MM.1S (cell line): ENCODE measurements at places on chromosomes 12 and 14.

DNA sequence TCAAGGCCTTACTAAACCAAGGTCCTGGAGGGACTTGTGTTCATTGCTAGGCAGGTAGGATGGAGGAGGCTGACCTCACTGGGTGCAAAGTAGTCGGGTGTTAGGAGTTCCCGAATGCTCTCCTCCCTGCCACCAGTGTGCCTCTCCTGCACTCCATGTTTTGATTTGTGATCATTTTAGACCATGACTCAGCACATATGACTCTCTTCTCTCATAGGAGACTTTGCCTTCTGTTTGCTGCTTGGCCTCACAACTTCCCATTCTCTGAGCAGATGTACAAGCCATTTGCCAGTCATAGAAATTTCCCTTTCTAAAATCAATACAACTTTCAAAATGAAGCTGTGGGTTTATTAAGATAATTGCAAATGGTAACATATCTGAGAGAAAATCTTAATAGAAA is 46.6 kb upstream of the LRIG3 start:
- no peak overlapping the region for H3K4me3 ChIP-seq
- DNase-seq, result no peak
- H3K27ac ChIP-seq, result no peak overlapping the region
- no peaks in the 10 kb centered on the region for H3K36me3 ChIP-seq
- no peaks in the 10 kb centered on the region for H3K27me3 ChIP-seq

DNA sequence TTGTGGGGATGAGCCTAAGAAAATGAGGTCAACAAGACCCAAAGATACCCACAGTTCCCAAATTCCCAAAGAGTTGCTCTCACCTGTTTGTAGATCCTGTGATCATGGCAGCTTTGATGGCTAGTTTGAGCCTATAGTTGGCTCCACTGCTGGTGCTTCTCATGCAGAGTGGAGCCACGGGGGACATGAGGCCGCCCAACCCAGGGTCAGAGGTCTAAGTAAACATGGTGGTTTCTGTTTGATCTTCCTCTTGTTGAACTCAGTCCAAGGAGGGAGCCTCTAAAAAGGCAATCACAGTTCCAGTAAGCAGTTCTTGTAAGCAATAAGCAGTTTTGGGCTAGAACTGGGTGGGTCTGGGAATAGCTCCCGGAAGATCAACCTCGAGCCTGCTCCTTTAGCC is 125.6 kb upstream of the DHRS4 start:
- H3K36me3 ChIP-seq, result no peaks in the 10 kb centered on the region
- no peak overlapping the region for H3K27ac ChIP-seq
- H3K4me1 ChIP-seq, result no peaks in the 10 kb centered on the region
- no peak overlapping the region for H3K4me3 ChIP-seq
- DNase-seq, result no peak
- no peaks in the 10 kb centered on the region for H3K27me3 ChIP-seq

DNA sequence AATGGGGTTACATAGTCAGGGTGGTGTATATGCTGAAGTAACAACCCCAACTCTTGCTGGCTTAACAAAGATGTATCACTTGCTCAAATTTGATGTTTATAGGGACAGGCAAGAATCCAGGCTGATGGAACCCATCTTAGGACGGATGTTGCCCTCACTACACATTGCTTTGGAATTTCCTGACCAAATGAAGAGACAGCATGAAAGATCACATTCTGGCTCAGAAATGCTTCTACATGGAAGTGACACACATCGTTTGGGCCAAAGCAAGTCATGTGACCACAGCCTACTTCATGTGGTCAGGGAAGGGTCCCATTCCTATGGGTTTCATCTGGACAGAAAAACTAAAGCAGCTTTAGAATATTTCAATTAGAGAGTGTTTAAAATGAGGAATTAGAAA is 345.8 kb downstream of the TMEM132D start:
- no peaks in the 10 kb centered on the region for H3K36me3 ChIP-seq
- no peak for DNase-seq
- H3K4me1 ChIP-seq, result 0 out of 2 replicates have a peak, but pooled peaks cover 2% of the 10 kb centered on the region
- no peaks in the 10 kb centered on the region for H3K27me3 ChIP-seq

DNA sequence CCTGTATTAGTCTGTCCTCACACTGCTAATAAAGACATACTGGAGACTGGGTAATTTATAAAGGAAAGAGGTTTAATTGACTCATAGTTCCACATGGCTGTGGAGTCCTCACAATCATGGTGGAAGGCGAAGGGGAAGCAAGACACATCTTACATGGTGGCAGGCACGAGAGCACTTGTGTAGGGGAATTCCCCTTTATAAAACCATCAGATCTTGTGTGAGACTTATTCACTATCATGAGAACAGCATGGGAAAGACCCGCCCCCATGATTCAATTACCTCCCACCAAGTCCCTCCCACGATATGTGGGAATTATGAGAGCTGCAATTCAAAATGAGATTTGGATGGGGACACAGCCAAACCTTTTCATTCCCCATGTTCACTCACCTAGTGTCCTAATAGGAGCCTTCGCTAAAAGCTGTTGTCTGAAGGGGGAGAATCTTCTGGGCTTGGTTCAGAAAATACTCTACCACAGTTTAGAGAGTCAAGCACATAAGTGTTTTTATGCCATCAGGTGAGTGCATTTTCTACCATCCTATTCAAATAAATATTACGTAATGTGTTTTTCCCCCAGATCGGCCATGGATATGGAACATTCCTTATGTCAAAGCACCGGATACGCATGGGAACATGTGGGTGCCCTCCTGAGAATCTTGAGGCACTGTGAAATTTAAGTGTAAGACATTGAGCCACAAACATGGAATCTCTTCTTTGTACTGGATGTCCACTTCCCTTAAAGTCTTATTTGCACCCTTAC is 19.1 kb upstream of the KCNK13 start:
- H3K4me3 ChIP-seq, result no peak overlapping the region
- no peaks in the 10 kb centered on the region for H3K27me3 ChIP-seq
- DNase-seq, result no peak
- H3K4me1 ChIP-seq, result no peaks in the 10 kb centered on the region
- H3K27ac ChIP-seq, result no peak overlapping the region

DNA sequence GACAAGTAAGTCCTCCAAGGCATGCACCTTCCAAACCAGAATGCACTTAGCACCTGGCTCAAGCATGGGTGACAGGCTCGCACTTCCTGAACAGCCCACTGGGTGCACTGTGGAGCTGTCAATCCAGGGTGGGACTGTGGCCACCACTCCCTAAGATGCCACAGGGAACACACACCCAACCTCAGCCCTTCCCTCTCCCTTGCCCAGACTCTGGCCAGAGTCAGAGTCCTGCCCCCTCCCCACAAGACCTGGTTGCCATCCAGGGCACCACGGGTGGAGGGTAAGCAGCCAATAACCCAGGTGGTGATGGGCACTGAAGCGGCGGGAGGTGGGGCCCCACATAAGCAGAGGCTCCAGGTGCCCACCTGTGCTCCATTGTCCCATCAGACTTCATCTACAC is 160.6 kb downstream of the MYRFL start:
- no peak overlapping the region for H3K4me3 ChIP-seq
- peak; percentile 17 for DNase-seq
- H3K27me3 ChIP-seq, result no peaks in the 10 kb centered on the region
- no peaks in the 10 kb centered on the region for H3K36me3 ChIP-seq

GRCh38 chr14:84961637-84962036 is 568.3 kb upstream of the FLRT2 start:
- H3K27me3 ChIP-seq, result no peaks in the 10 kb centered on the region
- no peak overlapping the region for H3K4me3 ChIP-seq
- H3K4me1 ChIP-seq, result no peaks in the 10 kb centered on the region
- H3K27ac ChIP-seq, result no peak overlapping the region
- H3K36me3 ChIP-seq, result no peaks in the 10 kb centered on the region

GRCh38 chr12:124388679-124389137 is 93.8 kb downstream of the RFLNA start:
- H3K4me1 ChIP-seq, result peaks cover 18% of the 10 kb centered on the region
- H3K4me3 ChIP-seq, result peak overlapping the region; percentile 41; the same call in 1 of the 2 replicates
- H3K27ac ChIP-seq, result peak overlapping the region; percentile 55; the same call in 1 of the 2 replicates
- DNase-seq, result peak; percentile 31

DNA sequence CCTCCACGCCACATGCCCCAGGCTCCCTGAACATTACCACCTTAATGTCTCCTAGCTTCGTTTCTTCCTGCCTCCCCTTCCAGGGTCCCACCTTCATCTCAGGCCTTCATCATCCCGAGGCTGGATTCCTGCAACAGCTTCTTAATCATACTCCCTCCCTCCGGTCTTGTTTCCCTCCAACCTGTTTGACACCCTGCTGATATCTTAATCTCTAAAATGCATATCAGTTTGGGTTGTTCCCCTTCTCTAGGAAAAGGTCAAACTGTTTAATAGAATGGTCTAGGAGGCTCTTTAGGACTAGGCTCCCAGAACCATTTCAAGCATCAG is 125.5 kb upstream of the ARHGAP5 start:
- no peaks in the 10 kb centered on the region for H3K36me3 ChIP-seq
- H3K27me3 ChIP-seq, result no peaks in the 10 kb centered on the region
- H3K27ac ChIP-seq, result no peak overlapping the region
- DNase-seq, result no peak
- no peaks in the 10 kb centered on the region for H3K4me1 ChIP-seq

DNA sequence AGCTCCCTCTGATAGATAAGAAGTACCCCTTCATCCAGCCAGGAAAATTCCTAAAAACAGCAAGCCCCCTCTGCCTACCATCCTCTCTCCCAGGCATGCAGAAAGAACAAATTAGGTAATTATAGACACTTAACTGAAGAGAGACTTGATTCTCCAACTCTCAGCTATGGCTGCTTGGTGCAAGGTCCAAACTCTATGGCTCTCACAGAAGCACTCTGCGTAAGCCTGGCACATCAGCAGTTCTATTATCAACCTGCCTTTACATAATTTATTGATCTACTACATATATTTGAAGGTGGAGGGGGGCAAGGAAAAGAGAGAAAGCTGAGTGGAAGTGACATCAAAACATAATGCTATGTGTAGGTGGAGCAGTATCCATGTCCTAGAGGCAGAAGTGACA is 1.1 kb upstream of the MYO1A start:
- H3K4me3 ChIP-seq, result no peak overlapping the region
- no peaks in the 10 kb centered on the region for H3K36me3 ChIP-seq
- H3K4me1 ChIP-seq, result no peaks in the 10 kb centered on the region
- no peak overlapping the region for H3K27ac ChIP-seq
- no peaks in the 10 kb centered on the region for H3K27me3 ChIP-seq

DNA sequence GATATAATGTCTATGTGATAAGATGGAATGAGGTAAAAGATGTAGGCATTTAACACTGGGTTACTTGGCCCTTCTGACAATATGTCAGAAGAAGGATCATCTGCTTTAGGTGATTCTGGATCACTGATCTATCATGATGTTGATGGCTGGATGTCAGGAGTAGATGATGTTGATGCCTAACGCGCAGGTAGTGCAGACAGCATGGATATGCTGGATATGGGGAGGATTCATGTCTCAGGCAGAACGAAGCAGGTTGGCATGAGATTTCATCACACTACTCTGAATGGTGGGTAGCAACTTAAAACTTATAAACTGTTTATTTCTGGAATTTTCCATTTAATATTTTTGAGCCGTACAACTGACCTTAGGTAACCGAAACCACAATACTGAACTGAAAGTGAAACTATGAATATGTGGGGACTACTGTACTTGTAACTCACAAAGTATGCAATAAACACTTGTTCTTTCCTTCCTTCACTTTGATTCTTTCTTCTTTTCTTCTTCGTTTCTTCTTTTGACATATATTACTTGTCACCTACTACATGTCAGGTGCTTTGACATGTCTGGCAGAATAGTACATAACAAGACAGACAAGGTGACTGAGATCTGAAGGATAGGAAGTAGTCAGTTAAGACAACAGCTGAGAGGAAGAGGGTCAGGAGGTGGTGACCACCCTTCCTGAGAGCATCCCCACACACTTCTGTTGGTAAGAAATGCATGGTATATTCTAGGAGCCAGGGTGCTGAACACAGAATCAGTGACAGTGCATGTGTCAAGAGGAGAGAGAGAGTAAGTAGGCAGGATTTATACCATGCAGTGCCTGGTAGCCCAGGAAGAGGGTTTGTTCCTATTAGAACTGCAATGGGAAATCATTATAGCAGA is 238.8 kb downstream of the PPFIA2 start:
- H3K36me3 ChIP-seq, result no peaks in the 10 kb centered on the region
- H3K27ac ChIP-seq, result peak overlapping the region; percentile 29; the same call in 1 of the 2 replicates
- peak; percentile 67 for DNase-seq
- H3K27me3 ChIP-seq, result no peaks in the 10 kb centered on the region
- peaks cover 6% of the 10 kb centered on the region for H3K4me1 ChIP-seq

DNA sequence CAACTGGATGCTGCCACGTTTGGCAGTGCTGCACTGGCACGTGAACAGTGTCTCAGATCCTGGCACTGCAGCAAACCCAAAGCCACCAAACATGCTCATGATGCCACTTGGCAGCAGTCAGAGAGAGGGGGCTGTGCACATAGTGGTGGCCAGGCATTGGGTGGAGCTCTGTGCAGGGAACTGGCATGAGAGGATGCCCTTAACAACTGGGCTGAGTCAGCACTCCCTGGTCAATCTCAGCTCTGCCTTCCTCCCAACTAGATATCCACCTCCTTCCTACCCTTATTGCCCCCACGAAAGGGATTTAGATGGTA is 37.0 kb downstream of the ZFHX2 start:
- no peaks in the 10 kb centered on the region for H3K27me3 ChIP-seq
- no peak for DNase-seq
- no peaks in the 10 kb centered on the region for H3K36me3 ChIP-seq
- no peak overlapping the region for H3K27ac ChIP-seq

GRCh38 chr12:54429014-54429471 is 10.0 kb upstream of the ITGA5 start:
- no peak for DNase-seq
- peaks cover 30% of the 10 kb centered on the region for H3K27me3 ChIP-seq
- H3K4me3 ChIP-seq, result no peak overlapping the region
- H3K4me1 ChIP-seq, result no peaks in the 10 kb centered on the region
- H3K27ac ChIP-seq, result no peak overlapping the region
- H3K36me3 ChIP-seq, result no peaks in the 10 kb centered on the region

- H3K4me3 ChIP-seq, result no peak overlapping the region
- no peak overlapping the region for H3K27ac ChIP-seq
- H3K36me3 ChIP-seq, result no peaks in the 10 kb centered on the region
- peaks cover 4% of the 10 kb centered on the region for H3K4me1 ChIP-seq
- H3K27me3 ChIP-seq, result no peaks in the 10 kb centered on the region
These were observed 4.0 kb downstream of the MYL2 start for GRCh38 chr12:110916295-110916875.

- H3K4me3 ChIP-seq, result no peak overlapping the region
- no peaks in the 10 kb centered on the region for H3K27me3 ChIP-seq
- no peak overlapping the region for H3K27ac ChIP-seq
- no peaks in the 10 kb centered on the region for H3K4me1 ChIP-seq
- no peaks in the 10 kb centered on the region for H3K36me3 ChIP-seq
These were observed 9.7 kb upstream of the CFAP251 start for GRCh38 chr12:121908702-121909101.

DNA sequence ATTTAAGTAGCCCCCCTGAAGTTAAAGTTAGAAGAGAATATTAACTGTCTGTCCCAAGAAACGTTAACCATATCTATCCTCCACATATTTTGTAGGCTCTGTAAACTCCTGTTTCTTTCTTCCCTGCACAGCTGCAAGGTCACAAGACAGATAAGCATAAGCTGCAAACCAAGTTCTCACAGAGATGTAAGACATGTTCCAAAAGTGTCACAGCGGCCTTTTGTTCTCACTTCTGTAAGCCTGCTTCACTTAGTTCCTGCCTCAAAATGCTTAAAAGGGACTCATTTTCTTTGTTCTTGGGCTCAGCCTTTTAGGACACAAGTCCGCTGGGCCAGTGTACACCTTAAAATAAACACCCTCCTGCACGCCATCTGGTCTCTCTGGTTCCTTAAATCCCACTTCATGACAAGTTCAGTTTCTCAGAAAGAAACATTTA is 3.2 kb downstream of the RNASE1 start:
- no peaks in the 10 kb centered on the region for H3K27me3 ChIP-seq
- DNase-seq, result no peak
- H3K4me3 ChIP-seq, result no peak overlapping the region

GRCh38 chr12:45637706-45638105 is 91.8 kb upstream of the ARID2 start:
- H3K4me3 ChIP-seq, result no peak overlapping the region
- H3K27me3 ChIP-seq, result no peaks in the 10 kb centered on the region
